ENCODE measurements at places on chromosomes 4 and X. TPM values are rescaled to one million over a fixed set of nuclear protein-coding genes. Genes with fewer than 3 reads are reported as not detected.

DCLK2 gene
- total RNA-seq: not detected

RELL1 gene
- 40.1 TPM for total RNA-seq

NR0B1 gene
- total RNA-seq: not detected

DNA sequence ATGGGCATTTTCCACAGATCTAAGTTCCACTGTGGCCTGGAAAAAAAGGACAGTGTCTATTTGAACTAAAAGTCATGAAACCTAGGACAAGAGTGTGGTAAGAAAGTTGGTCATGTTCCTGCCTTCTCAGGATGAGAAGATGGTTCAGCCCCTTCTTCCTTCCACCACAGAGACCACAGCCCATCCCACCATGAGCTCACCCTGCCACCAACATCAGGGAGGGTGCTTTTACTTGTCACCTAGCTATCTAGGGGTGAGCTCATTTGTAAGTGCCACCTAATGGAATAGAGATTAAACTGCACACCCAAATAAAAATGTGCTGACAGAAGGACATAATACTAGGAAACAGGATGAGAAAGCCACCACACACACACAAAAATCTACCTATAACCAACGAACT lies 235.9 kb downstream of the SPIN4 start:
- DNase-seq: no peak

DNA sequence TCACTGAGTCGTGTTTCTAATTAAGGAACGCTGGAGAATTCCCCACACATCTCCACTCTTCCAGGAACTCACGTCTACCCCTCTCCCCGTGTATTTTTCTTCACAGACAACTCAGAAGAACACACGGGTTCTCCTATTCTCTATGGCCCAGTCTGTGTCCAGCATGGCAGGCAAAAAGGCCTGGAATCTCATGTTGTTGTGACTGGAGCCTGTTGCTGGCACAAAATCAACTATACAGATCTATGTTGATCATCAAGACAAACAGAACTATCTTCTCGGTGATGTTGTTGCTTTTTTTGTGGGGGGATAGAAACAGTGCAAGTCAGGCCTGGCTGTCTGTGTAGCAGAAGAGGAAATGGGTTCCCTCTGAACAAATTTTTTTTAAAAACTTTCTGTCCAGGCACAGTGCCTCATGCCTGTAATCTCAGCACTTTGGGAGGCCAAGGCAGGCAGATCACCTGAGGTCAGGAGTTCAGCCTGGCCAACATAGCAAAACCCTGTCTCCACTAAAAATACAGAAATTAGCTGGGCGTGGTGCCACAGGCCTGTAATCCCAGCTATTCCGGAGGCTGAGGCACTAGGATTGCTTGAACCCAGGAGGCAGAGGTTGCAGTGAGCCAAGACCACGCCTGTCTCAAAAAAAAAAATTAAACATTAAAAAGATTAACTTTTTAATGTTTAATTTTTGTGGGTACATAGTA lies 50.5 kb upstream of the CBR4 start:
- no peak for DNase-seq

DNA sequence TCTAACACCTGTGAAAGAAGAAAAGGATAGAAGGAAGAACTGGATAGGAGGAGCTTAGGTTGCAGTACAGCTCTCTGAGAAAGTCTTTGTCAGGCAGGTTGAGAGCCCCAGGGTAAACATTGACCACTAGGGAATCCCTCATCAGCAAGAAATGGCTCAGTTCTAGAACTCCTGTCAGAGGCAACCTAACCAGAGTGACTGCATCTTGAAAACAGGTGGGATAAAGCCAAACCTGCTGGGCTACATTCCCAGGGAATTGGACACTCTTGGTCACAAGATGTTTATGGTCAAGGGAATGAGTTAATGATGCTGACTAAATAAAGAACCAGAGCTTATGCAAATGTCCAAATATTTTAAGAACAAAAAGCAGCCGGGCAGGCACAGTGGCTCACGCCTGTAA lies 108.3 kb upstream of the MED14 start:
- no peak for DNase-seq
